ENCODE measurements at places on chromosomes 5 and 9.

DNA sequence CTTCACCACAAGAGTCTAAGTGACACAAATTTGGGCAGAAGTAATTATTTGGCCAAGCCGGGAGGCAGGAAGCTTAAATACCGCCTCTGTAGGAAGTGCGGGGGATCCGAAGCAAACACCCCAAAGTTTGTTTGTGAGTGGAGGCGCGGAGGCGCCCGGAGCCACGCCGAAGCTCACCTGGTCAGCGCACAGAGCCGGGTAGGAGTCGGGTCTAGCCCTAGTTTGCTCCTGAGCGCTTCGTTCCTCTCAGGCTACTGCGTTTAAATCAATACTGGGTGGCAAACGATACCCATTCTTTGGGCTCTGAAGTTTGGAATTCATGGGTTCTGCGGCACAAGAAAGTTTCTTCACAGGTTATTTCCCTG is 855 bp downstream of the MCC start:
- no peak for DNase-seq

- DNase-seq: no peak
Observed at GRCh38 chr9:32723789-32724325, 59.5 kb upstream of the TMEM215 start.

DNA sequence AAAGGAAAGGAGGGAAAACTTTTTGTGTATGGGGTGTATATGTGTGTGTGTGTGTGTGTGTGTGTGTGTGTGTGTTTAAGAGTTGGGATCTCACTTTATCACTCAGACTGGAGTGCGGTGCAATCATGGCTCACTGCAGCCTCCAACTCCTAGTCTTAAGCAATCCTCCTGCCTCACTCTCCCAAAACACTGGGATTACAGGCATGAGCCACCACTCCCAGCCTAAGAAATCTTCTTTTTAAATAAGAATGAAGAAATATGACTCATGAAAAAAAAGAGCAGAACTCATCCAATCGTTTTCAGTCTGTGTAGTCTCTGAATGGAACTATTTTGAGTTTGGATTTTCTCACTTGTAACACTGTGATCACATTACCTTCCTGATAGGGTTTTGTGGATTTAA is 601.5 kb downstream of the ACTL7B start:
- no peak for DNase-seq

DNA sequence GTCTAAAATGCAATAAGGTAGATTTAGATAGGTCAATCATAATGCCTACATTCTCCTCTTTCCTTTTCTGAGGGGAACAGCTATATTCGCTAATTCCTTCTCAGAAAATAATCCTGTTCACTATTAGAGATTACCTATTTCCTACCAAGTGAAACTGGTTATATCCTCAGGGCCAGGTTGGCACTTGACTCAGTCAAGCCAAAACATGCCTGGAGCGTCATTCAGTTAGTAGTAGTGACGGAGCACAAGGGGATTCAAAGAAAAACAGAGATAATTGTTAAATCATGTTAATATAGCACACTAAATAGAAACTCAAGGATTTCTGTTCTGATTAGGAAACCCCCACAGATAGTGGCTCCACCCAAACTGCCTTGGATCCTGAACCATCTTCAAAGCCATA is 515.4 kb upstream of the PTPRD start:
- DNase-seq: no peak

Data from activated CD8-positive, alpha-beta T cell treated with anti-CD3 and anti-CD28 coated beads for 36 hours (primary cell).